ENCODE measurements at places on chromosomes 1 and 21.
A peak's percentile ranks its signal among the peaks of the same experiment; 100 is the strongest.

DNA sequence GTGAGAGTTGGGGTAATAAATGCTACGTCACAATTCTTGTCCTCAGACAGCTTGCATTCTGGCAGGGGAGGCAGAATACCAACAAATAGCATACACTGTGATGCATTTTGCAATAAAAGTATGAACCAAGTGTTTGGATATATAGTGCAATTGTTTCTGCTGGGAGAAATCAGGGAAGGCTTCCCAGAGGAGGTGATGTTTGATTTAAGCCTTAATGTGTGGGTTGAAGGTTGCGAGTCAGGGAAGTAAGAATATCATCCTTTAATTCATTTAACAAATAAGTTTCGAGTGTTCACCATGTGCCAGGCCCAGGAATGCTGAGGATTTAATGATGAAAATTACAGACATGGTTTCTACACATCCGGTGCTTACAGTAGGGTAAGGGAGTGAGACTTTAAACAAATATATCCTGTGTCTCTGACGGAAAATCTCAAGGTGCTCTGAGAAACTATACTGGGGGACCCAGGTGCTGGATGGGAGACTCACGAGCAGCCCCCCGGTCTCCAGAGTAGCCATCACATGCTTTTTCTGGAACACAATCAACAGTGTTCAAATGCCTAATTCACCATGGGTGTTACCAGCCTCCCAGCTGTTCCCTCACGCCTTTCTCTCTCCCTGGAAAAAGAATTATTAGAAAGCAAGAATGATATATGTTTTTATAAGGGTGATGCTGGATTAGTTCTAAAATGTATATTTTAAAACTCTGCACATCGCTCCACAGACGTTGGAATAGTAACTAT, 31.7 kb downstream of the RASSF5 start:
- no peak for DNase-seq

- peak; percentile 68 for DNase-seq
Measured at GRCh38 chr1:147892731-147893214, 9.8 kb upstream of the GJA8 start.

DNA sequence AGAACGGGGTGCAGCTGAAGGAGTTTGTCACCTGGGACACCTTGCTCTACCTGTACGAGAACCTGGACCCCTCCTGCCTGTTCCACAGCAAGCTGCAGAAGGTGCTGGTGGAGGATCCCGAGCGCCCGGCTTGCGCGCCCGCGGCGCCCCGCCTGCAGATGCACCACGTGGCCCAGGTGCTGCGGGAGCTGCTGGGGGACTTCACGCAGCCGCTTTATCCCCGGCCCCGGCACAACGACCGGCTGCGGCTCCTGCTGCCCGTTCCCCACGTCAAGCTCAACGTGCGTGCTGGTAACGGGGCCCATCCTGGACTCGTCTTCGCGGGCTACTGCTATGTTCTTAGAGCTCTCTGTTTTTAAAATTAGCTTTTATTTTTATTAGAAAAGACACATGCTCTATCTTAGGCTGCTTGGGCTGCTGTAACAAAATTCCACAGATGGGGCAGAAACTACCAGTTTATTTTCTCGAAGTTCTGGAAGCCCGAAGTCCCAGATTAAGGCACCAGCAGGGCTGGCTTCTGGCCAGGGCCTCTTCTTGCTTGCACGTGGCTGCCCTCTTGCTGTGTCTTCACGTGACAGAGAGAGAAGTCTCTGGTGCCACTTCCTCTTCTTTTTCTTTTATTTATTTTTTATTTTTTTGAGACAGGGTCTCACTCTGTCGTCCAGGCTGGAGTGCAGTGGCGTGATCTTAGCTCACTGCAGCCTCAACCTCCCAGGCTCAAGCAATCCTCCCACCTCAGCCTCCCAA, 38.1 kb downstream of the TRPM2 start:
- no peak for DNase-seq

GRCh38 chr1:2299131-2299627, 71.1 kb downstream of the SKI start:
- DNase-seq: no peak

GRCh38 chr1:89973471-89974127, 21.3 kb upstream of the ZNF326 start:
- DNase-seq: peak; percentile 84

DNA sequence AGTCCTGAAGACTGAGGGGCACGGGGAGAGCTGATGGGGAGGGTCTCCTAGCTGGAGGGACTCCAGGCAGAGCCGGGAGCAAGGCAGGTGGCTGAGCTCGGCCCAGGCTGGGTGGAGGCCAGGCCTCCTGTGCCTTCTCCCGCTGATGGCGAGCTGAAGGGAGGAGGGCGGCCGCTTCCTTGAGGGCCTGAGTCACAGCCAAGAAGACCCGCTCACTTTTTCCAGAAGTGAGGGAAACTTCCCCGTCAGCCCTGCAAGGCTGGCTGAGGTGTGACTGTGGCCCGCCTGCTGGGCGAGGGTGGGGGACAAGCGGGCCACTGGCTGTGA, 1.7 kb upstream of the VWA1 start:
- peak; percentile 84 for DNase-seq

DNA sequence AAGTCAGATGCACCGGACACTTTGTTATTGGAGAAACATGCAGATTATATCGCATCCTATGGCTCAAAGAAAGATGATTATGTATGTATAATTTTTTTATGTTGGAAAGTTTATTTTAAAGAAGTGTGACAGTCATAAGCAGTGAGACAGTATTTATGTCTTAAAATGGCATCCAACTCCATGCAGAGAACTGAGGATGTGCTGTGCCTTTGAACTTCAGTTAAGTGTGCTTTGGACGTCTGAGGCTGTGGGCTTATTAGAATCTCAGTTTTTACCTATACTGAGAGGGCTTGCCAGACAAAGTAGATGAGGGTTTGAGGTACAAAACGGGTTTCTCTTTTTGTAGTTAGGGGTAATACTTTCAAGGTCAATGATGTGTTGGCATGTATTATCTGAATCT, 1.5 kb downstream of the RABGGTB start:
- no peak for DNase-seq

DNA sequence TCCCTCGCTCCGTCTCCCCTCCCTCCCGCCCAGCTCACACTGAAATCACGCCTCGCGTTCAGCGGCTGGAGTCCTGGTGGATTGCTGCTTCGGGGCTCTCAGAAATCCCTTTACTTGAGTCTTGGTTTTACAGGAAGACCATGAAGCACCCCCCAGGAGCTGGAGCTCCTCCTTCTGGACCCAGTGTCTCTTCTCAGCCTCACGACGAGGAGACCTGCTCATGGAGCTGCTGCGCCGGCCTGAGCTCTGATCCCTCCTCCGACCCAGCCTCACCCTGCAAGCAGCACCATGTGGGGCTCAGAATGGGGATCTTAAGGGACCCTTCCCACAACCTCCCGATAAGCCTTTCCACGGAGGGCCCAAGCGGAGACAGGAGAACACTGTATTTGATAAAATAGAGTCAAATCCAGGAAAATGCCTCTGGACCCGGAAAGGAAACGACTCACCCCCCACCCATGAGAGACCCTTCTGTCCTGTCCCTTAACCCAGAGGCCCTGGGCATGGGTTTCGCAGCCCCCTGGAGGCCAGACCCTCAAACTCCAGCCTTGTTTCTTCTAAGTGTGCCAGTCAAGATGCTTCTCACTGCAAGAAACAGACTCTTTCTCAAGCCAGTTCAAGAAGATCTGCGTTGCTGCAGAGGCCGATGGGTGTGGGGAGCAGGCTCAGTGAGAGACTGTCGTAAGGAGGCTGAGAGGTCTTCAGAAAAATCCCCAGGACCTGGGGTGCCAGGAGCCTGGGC, 26.1 kb downstream of the PDE9A start:
- no peak for DNase-seq

- peak; percentile 78 for DNase-seq
Measured at GRCh38 chr1:43293896-43294760, 6.7 kb upstream of the TIE1 start.

GRCh38 chr1:111742938-111743549, 3.8 kb upstream of the INKA2 start:
- DNase-seq: peak; percentile 31

DNA sequence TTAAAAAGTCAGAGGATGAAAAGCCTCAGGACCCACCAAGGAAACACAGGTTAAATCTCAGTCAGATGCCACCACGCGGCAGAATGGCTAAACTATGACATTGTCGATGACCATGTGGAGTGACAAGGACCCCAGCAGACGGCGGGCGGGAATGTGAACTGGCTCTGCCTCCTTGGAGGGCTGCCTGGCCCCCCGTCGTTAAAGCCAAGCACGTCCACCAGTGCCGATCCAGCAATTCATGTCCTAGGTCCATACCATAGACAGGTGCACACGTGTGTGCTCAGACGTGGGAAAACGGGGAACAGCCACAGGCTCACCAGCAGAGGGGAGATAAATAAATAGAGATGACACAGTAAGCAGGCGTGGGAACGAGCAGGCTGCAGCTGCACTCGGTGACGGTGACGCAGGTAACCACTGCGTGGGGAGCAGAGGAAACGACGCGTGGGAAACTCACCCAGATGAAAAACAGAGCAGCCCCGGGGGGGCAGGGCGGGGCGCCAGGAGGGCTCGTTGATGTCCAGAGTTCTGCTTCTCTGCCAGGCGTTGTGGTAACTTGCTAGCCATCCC, 28.3 kb upstream of the PCBP3 start:
- no peak for DNase-seq

DNA sequence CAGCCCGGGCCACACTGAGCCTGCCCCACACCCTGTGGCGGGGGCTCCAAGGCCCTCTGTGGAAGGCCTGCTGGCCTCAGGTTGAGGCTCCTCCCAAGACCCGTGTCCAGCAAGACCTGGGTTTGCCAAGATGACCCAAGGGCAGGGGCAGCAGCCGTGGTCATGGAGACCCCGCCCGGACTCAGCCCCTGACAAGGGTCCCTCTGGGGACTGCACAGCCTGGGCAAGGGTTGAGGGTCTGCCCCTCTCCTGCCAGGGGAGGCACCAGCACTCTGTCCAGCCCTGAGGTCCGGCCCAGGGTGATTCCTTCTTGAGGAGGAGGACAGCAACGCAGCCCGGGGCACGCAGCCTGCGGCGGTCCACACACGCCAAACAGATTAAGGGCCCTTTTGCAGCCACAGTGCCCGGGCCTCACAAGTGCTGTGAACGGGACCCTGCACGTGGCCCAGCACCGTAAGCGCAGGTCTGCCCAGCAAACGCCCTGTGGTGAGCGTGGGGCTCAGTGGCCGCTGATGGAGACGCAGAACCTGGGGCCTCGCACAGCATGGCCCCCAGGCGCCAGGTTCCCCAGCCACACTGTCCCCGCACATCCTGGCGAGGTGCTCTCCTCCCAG, 3.4 kb downstream of the SPATC1L start:
- no peak for DNase-seq

DNA sequence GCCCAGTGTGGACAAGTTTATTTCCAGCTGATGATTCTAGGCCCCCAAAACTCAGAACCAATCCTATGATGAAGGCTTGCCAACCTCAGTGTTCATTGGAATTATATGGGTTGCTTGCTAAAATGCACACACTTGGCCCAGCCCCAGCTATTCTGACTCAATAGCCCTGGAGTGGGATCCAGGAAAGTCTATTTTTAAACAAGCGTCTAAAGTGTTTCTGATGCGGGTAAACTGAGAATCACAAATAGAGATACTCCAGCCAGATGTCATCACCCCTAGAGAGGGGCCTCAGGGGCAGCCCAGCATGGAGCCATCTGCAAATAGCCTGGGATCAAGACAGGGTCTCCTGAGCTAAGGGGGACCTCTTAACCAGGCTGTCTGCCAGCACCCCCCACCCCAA, 46.0 kb downstream of the PKP1 start:
- no peak for DNase-seq

- DNase-seq: peak; percentile 78
Measured at GRCh38 chr1:244050835-244051444, at the start of gene ZBTB18. TSS of gene ZBTB18 (plus strand) at chr1:244051283. CDS start at chr1:244051432, 149 bp downstream.

DNA sequence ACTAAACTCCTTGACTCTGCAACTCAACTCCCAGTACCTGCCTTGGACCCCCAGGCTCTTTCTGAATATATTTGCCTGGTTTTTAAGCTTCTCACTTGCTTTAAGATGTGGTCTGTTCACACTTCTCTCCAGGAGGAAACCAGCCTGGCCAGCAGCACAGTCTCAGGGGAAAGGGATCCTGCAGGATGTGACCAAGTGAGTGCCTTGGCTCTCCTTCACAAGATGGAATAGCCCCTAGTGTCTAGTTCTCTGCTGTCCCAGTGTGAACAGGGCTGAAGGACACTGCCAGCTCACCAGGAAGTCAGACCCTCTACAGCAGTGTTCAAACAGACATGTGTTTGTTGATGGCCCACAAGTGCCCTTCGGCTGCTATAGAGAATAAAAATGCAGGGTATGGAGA, 32.9 kb downstream of the CD244 start:
- no peak for DNase-seq

DNA sequence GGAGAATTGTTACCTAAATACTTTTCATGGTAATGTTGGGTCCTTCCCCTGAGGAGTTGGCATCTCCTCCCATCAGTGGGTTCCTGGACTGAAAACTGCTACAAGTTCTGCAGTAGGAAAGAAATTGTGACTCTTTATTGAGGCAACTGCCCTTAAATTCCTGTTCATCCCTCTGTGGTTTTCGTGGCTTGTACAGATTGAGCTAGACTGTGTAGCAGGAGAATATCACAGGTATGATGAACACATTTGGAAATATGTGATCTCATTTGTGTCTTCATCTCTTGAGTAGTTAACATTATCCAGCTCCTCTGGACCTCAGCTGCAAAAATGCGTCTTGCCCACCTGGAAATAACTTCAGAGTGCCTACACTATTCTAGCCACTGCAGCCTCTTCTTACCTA, 390.6 kb downstream of the PTPRC start:
- DNase-seq: no peak

GRCh38 chr1:32393136-32393535, 1.1 kb downstream of the BSDC1 start:
- no peak for DNase-seq

GRCh38 chr1:52955129-52955970, 28.3 kb downstream of the SCP2 start:
- no peak for DNase-seq

DNA sequence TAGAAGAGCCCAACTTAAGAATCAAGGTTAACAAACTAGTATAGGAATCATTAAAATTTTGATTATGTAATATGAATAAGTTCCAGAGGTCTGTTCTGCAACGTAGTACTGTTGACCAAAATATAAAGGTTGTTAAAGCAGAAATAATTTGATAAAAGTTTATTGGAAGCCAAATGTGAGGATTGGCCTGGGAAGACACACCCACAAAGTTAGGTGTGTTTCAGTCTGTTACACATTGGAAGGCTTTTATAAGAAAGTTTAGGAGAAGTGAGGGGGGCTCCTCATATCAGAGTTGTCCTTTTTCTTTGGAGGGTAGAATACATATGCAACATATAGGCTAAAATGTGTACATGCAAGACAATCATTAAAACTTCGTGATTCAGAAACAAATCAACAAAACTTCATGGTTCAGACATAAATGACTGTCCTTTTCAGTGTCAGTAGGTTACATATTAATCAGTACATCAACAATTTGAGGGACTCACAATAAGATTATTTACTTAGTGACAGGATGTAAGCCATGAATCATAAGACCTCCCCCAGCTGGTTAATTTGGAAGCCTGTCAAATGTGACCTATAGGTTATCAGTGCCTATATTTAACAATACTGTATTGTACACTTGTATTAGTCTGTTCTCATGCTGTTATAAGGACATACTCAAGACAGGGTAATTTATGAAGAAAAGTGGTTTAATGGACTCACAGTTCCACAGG, 245.0 kb upstream of the B3GALT2 start:
- no peak for DNase-seq

Measured in mesendoderm (in vitro differentiated cells).